ENCODE measurements at places on chromosomes 5 and 9.
A peak's percentile ranks its signal among the peaks of the same experiment; 100 is the strongest.

GRCh38 chr5:149776361-149777305 is 46.5 kb downstream of the PPARGC1B start:
- peak; percentile 43 for DNase-seq

DNA sequence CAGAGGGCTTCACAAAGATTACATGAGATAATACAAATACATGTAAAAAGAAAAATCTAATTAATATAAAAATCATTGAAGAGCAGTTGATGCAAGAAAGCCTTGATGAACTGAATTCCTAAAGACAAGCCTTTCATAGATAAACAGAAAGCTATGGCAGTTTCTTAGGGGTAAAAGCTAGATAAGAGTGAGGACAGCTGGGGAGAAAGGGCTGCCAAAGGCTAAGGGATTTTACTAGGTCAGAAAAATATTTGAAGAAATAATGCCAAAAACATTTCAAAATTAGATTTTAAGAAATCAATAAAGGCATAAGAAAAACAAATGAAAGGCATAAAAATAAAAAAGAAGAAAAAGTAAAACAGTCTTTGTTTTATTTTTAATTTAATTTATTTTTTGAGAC is 107.9 kb upstream of the ZNF366 start:
- DNase-seq = no peak

- DNase-seq = no peak
Observed at GRCh38 chr5:157459715-157460599, at the start of gene NIPAL4. NIPAL4 (plus strand) TSS chr5:157460213; CDS start chr5:157460321, 108 bp downstream.

DNA sequence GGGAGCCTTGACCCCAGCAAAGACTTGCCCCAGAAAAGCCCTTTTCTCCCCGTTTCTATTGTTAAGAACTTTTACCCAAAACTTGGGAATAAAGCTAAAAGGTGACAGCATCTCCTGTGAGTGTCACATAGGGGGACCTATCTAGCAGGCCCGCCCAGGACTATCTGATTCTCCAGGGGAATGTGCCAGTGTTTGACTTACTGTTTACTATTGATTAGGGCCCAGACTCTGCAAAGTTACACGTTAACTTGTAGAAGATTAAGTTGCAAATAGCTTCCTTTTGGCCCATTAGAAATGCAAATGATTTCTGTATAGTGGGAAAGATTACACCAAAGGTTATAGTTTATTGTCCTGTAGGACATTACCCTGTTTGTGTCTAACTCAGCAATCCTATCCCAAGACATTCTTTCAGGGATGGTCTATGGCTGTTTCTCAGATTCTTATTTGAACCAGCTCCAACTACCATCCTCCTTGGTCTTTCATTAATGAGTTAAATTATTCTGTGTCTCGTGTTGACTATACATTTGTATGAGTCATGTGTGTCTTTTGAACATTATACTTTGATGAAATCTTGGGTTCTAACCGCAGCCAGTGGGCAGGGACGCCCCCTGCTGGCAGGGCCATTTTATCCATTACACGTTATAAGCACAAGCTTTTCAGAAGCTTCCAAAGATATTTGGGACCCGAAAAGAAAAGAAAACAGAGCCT is 60.7 kb downstream of the HRH2 start:
- peak; percentile 15 for DNase-seq

DNA sequence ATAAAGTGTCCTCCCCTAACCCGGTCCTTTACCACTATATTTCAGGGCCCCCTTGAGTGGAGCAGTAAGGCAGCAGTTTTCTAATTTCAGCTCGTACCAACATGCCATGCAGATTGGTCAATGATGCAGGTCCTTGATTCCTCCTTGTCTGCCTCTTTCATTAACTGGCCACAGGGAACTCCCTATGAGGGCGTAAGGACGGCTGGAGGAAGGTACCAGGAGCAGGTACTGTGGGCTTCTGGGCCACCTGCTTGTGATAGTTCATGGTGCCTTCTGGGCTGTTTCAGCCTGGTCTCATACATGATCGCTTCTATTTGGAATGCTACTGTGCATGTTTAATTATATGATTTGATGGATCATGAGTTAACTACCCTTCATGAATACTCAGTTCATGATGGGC is 9.4 kb upstream of the ZFR start:
- DNase-seq = no peak

GRCh38 chr5:173547579-173547978 is 68.9 kb downstream of the BOD1 start:
- peak; percentile 80 for DNase-seq

- DNase-seq = peak; percentile 14
Observed at GRCh38 chr5:121503111-121503840, 348.4 kb upstream of the FTMT start.

- DNase-seq = no peak
Observed at GRCh38 chr9:73280113-73280512, 128.4 kb downstream of the ANXA1 start.

DNA sequence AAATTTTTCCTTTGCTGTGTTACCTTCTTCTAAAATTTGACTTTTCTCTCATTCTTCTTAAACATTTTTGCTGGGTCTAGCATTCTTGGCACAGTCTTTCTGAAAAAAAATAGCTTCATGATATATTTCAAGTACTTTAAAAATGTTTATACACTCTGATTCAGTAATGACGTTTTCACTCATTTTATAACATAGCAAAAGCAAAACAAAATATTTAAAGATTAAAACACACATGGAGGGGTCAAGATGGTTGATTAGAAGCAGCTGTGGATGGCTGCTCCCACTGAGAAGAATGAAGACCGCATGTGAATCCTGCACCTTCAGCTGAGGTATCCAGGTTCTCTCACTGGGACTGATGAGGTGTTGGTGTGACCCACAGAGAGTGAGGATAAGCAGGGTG is 188.2 kb downstream of the SGCD start:
- no peak for DNase-seq

- no peak for DNase-seq
Observed at GRCh38 chr9:8637626-8638025, 838.0 kb upstream of the DMAC1 start.

DNA sequence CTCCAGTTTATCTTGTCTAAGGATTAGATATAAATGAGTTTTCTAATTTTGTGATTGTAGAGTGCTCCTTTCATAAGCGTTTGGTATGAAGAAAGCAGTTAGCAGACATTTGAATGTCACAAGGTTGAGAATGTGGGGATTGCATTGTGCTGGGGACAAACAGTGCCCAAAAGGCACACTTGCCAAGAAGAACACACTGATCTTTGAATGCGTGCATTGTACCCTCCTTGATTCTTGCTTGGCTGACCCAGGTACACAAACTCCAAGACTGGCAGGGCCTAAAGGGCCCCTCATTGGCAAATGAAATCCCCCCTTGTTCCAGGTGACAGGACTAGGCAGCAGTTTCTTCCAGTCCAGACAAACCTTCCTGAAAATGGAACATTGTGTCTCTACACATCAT is 96.9 kb upstream of the LIFR start:
- DNase-seq = no peak

- DNase-seq = no peak
Observed at GRCh38 chr9:80871596-80871995, 817.8 kb downstream of the TLE1 start.

DNA sequence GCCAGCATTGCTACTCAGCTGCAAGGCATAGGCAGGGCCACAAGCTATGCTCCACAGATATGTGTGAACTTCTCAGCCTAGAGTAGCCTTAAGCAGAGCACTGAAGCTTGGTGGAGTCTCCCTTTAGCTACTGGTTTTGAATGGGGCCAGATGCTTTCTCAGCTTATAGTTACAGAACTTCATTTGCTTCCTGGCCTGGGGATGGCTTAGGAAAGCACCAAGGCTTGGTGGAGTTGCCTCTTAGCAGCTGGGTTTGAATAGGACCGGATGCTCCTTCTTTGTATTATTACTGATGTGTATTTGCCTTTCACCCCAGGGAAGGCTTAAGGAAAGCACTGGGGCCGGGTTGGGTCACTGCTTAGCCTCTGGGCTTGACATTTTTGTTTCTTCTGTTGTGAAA is 497.8 kb upstream of the SEMA6A start:
- DNase-seq = peak; percentile 12

- peak; percentile 51 for DNase-seq
Observed at GRCh38 chr5:137751869-137752491, 2.2 kb downstream of the HNRNPA0 start.
